ENCODE measurements at places on chromosomes 1 and 21.

DNA sequence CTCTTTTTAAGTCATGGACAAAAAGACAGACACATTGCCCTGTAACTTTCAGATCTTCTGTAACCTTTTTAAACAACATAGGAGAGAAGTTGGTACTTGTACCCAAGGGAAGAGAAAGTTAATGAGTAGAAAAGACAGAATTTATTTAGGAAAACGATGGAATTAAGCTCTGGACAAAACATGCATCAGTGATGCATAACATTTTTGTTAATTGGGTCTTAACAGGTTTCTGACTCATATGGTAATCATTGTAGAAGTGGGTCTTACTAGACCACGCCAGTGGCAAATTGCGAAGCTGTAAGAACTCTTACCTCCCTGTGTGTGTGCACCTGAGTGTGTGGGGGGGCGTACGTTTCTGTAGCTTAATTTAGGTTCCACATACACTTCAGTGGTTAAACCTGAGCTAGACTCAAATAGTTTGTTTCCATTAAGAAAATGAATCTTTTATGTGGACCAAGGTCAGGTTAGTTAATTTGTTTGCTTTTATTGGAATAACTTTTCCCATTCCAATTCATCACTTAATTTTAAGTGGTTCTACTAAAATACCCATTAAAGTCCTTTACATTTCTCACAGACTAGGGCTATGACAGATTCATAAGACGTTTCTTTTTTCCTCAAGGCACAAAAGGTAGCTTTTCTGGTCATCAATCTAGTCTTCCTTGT, 48.1 kb downstream of the NFIA start:
- DNase-seq: no peak

- no peak for DNase-seq
These were observed 788 bp upstream of the TXNIP start for GRCh38 chr1:145997016-145997717.

DNA sequence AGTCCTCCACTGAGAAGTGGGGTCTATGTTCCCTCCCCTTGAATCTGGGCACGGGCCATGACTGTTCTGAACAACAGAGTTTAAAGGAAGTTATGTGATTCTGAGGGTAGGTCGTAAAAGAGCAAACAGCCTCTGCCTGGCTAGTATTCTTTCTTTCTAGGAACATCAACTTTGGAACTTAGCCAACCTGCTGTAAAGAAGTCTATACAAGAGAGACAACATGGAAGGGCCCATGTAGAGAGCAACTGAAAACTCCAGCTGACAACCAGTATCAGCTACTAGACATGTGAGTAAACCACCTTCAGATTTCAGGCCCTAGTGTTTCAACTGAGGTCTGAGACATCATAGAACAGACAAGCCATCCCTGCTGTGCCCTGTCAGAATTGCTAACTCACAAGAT, 7.5 kb downstream of the SELENOF start:
- DNase-seq: no peak

GRCh38 chr1:230925608-230926007, 53.1 kb downstream of the TTC13 start:
- no peak for DNase-seq

DNA sequence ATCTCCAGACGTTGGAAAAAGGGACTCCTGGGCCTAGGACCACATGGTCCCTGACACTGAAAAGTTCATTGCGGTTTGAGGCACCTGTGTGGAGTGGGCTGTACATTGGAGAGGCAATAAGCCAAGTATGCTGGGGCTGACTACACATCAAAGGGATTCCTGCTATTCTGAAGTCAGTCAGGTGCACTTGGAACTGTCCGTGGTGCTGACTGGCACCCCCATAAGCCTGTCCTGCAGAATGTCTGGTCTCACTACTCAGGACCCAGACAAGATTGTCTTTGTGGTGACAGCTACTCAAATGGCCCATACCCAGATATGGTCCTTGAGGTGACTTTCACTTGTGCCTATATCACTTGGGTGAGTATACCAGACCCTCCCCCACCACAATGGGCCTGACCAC, 150.6 kb downstream of the RWDD3 start:
- no peak for DNase-seq

GRCh38 chr1:211601982-211602670, 23.2 kb upstream of the SLC30A1 start:
- no peak for DNase-seq

GRCh38 chr1:33119050-33119449, 38.1 kb downstream of the AZIN2 start:
- no peak for DNase-seq

- no peak for DNase-seq
These were observed 26.7 kb downstream of the ATG4C start for GRCh38 chr1:62810420-62811274.

DNA sequence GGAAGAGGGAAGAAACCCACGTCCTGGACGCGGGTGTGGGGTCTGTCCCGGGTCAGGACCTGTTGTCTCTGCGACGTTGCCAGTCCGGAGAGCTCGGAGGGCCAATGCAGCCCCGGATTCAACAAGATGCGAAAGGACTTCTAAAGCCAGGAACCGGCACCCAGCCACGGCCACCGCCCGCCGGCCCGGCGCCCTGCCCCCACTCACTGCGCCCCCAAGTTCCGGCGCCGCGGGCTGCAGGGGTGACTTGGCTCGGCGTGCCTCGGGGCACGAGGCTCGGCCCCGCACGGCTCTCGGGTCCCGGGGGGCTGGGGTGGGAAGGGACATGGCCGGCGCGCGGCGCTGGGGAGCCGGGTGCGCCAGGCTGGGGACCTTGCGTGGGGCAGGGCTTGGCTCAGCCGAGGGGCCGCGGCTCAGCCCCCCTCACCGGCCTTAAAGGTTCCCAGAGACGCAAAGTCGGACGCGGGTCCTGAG, 51.8 kb upstream of the H6PD start:
- no peak for DNase-seq

- no peak for DNase-seq
These were observed 276.4 kb downstream of the SPATA17 start for GRCh38 chr1:217907504-217907903.

- DNase-seq: no peak
These were observed 8.5 kb downstream of the CCNL2 start for GRCh38 chr1:1390675-1391074.

GRCh38 chr1:152667648-152668047, 4.5 kb downstream of the LCE2D start:
- no peak for DNase-seq

DNA sequence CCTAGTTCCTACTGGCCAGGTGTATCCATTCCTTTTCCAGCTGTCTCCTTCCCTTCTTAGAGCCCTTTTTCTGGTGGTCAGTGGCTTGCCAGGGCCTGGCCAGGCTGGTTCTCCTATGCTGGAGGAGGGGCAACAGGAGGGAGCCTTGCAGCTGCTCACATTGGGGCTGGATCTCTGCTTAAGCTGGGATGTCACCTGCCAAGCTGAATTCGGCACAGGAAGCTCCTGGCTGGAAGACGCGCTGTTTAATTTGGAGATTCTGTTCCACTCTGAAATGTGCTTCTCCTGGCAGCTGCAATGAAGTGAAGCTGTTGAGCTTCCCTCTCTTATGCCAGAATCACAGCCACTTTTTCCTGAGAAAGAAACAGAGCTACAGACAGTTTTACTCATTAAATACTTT, 56.0 kb upstream of the POU3F1 start:
- no peak for DNase-seq

DNA sequence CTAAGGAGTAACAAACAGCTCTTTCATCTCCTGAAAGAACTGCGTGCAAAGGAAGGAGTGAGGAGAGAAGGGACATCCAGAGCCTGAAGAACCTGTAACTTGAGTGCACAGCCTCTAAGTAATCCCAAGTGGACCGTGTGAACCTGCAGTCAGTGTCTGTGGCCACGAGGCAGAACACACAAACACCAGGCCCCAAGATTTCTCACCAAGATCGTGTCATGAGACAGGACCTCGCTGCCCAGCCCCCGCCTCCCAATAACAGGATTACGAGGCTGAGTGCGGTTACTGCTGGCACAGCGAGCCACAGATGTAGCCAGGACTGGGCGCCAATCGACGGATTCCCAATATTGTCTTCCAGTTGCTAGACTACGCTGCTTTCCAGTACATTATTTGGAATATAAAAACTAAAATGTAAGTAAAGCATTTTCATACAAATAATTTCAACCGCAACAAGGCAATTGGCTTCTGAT, 101.3 kb upstream of the SLC25A33 start:
- no peak for DNase-seq

- DNase-seq: no peak
These were observed 3.3 kb downstream of the SLAMF8 start for GRCh38 chr1:159829822-159830465.

GRCh38 chr1:76121850-76122249, 47.3 kb downstream of the ST6GALNAC3 start:
- DNase-seq: no peak

GRCh38 chr1:157412308-157412707, 140.0 kb downstream of the FCRL5 start:
- DNase-seq: no peak

DNA sequence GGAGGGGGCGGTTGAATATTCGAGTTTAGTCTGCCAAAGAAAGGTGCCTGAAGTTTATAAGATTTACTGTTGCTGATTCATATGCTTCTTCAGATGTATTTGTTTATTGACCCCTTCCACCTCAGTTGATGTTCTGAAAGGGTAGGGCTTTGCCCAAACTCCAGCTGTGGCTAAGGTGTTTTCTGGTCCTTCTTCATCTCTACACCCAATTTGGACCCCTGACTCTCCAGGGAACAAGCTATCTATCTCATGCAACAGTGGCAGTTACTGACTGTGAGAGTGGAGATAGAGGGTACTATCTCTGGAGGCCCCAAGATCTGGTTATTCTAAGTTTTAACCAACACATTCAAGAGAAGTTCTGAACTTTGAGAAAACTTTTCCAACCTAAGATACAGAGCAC, 12.6 kb upstream of the ALG14 start:
- no peak for DNase-seq

DNA sequence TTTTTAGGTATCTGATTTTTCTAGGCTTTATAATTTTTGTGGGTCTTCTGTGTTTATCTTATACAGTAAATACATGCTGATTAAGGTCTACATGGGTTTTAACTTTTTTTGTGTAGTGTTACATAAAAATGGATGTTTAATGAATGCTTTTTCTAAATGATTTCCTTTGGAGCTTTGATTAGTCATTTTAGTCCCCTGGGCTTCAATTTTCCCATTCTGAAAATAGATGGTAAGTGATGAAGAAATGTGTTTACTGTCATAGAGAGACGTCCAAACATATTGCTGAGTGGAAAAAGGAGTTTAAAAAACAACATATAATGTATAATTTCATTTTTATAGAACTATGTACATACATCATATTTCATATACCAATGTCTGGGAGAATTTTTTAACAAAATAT, 140.9 kb upstream of the HMCN1 start:
- DNase-seq: no peak

DNA sequence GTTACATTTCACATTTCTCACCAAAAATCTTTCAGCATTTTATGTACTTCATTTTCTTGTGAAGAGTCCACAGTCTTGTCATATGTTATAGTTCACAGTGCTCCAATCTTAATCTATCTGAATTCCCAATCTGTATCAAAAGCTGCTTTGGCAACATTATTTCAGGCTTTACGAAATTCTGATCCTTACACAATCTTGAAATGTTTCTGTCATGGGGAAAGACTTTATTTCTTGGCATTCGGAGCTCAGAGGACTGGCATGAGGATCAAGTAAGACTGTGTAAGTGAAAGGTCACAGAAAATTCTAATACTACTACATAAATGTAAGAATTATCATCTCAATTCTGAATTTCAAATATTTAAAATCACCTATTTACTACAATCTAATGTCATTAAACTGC, 2.0 kb downstream of the USP33 start:
- no peak for DNase-seq

- no peak for DNase-seq
These were observed 63.9 kb downstream of the VWA5B1 start for GRCh38 chr1:20354610-20355009.

- DNase-seq: no peak
These were observed 106.7 kb upstream of the COL6A1 start for GRCh38 chr21:45874716-45875415.

- peak; percentile 39 for DNase-seq
These were observed 73.4 kb downstream of the PIK3CD start for GRCh38 chr1:9724706-9725476.

- no peak for DNase-seq
These were observed 98.6 kb upstream of the LPGAT1 start for GRCh38 chr1:211928993-211929637.

DNA sequence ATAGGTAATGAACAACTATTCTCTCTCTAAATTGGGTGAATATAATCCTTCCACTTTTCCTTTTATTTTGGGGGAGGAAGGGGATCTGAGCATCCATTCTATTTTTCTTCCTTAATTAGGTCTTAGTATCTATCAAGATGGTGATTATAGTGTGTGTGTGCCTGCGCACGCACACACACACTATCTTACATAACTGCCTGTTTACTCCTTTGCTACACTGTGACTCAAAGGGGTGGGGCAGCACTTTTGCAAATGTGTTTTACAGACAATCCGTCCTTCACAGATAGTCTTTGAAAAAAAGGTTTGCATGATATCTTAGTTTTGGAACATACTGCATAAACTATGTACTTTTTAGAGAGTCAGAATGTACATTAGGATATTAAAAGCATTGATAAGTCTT, 191.5 kb downstream of the SDCCAG8 start:
- DNase-seq: no peak

GRCh38 chr1:206709322-206709721, 24.6 kb downstream of the MAPKAPK2 start:
- no peak for DNase-seq

DNA sequence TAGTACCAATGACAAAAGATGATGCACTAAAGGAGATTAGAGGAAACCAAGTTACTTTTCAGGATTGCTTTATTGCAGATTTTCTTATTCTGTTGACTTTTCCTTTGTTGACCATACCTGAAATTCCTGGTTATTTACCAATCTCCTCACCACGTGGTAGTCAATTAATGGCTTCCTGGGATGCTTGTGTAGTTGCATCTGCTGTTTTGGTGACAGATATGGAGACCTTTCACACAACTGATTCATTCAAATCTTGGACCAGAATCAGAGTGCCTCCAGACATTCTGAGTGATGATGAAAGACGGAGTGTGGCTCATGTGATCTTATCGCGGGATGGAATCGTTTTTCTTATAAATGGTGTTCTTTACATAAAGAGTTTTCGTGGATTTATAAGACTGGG, 91.3 kb downstream of the CATSPERE start:
- no peak for DNase-seq
